Nasal cavity respiratory epithelium epithelial cell of viscerocranial mucosa (primary cell): ENCODE measurements at places on chromosomes 7 and 10. TPM values are rescaled to one million over a fixed set of nuclear protein-coding genes. Genes with fewer than 3 reads are reported as not detected.

The FGL2 gene
- total RNA-seq: 0.34 TPM in 1 of 2 replicates, not detected in the other

The NXPH1 gene
- total RNA-seq: not detected in 2 replicates

The LBX1 gene
- not detected in 2 replicates for total RNA-seq

The ZDHHC6 gene
- 21.9 and 32.7 TPM in 2 replicates for total RNA-seq

The ZNF727 gene
- 0.34 and 0.64 TPM in 2 replicates for total RNA-seq

The PTF1A gene
- not detected in 2 replicates for total RNA-seq

The FXYD4 gene
- total RNA-seq: not detected in 2 replicates

The NPY4R2 gene
- total RNA-seq: not detected in 2 replicates

The PROSER2 gene
- 24.3 and 26.6 TPM in 2 replicates for total RNA-seq

The SPDYE1 gene
- not detected in 2 replicates for total RNA-seq

The SCRN1 gene
- 61.9 and 95.1 TPM in 2 replicates for total RNA-seq

The SPDYE2B gene
- not detected in 2 replicates for total RNA-seq

The OR13A1 gene
- 0.07 TPM in 1 of 2 replicates, not detected in the other for total RNA-seq

The NKX1-2 gene
- 1.4 and 2.9 TPM in 2 replicates for total RNA-seq

The ATP6V1F gene
- 130 and 144 TPM in 2 replicates for total RNA-seq

The RBP3 gene
- not detected in 2 replicates for total RNA-seq

The ZNF425 gene
- 4.4 and 5.3 TPM in 2 replicates for total RNA-seq

The FKBP6 gene
- total RNA-seq: not detected in 2 replicates

The ATP5F1C gene
- 165 and 170 TPM in 2 replicates for total RNA-seq

The NEBL gene
- total RNA-seq: 8.5 and 38.3 TPM in 2 replicates

The CPN1 gene
- not detected in 2 replicates for total RNA-seq

The C1QL3 gene
- not detected in 2 replicates for total RNA-seq

The PBLD gene
- total RNA-seq: 1.4 and 1.8 TPM in 2 replicates

The CASP7 gene
- 9.6 and 32.5 TPM in 2 replicates for total RNA-seq

The C10orf53 gene
- not detected in 2 replicates for total RNA-seq

The HOXA4 gene
- not detected in 2 replicates for total RNA-seq

The PFKP gene
- 107 and 286 TPM in 2 replicates for total RNA-seq

The CYTH3 gene
- total RNA-seq: 9.2 and 20.9 TPM in 2 replicates

The MAGI2 gene
- total RNA-seq: 1.7 and 6.2 TPM in 2 replicates

The DRGX gene
- not detected in 2 replicates for total RNA-seq

The STEAP2 gene
- total RNA-seq: 2.7 and 16.2 TPM in 2 replicates

The TMEM273 gene
- 0.34 TPM in 1 of 2 replicates, not detected in the other for total RNA-seq

The FIS1 gene
- total RNA-seq: 104 and 109 TPM in 2 replicates

The PPP1R3A gene
- total RNA-seq: not detected in 2 replicates

The PYROXD2 gene
- 0.68 and 4.6 TPM in 2 replicates for total RNA-seq

The RGR gene
- total RNA-seq: not detected in 2 replicates

The OPALIN gene
- total RNA-seq: not detected in 2 replicates

The ITPRID1 gene
- not detected in 2 replicates for total RNA-seq

The PIP gene
- 9.5 TPM in 1 of 2 replicates, not detected in the other for total RNA-seq

The VSTM4 gene
- total RNA-seq: not detected in 2 replicates
